ENCODE measurements at places on chromosomes 1 and 21.

DNA sequence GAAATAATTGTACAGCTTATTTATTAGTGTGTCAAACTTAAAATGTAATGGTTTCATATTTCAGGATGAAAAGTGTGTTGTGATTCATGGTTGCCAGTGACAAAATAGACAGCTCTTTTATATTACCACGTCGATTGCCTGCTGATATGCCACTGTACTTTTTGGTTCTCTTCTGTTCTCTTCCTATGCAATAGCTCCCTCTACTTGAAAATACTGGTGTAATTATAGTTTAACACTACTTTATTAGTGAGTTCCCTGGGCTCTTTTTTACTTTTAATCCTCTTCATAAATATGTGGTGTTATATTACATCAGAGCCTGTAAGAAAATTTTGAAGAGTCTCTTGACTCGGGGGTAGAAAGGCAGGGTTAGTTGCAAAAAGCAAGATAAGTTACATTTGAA is 111.3 kb downstream of the PATJ start:
- DNase-seq: no peak

GRCh38 chr1:29202053-29202452 is 20.4 kb upstream of the SRSF4 start:
- DNase-seq: no peak

DNA sequence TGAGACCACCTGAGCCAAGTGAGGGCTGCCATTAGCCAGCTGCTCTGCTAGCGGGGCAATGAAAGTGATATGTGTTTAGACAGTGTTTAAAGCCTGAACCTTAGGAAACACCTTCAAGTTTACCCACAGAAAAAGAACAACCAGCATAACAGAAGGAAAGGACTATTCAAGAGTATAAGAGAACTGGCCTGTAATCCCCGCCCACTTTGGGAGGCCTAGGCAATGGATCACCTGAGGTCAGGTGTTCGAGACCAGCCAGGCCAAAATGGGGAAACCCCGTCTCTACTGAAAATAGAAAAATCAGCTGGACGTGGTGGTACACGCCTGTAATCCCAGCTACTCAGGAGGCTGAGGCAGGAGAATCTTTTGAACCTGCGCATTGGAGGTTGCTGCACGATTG is 149.4 kb downstream of the PCP4 start:
- DNase-seq: no peak

DNA sequence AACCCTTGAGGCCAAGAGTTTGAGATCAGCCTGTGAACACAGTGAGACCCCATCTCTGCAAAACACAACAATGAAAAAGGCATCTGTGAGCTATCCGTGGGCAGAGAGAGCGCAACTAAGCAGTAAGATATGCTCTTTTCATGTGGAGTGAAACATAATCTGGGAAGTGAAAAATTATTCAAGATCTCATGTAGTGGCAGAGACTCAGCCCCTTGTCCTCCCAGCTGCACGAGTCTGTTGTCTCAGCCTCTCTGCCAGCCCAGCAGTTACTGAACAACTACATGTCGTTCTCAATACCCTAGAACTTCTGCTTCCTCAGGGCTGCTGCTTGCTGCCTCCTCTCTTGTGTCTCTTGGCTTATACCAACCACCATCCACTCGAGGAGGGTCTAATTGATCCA is 61.3 kb upstream of the WDR26 start:
- no peak for DNase-seq

DNA sequence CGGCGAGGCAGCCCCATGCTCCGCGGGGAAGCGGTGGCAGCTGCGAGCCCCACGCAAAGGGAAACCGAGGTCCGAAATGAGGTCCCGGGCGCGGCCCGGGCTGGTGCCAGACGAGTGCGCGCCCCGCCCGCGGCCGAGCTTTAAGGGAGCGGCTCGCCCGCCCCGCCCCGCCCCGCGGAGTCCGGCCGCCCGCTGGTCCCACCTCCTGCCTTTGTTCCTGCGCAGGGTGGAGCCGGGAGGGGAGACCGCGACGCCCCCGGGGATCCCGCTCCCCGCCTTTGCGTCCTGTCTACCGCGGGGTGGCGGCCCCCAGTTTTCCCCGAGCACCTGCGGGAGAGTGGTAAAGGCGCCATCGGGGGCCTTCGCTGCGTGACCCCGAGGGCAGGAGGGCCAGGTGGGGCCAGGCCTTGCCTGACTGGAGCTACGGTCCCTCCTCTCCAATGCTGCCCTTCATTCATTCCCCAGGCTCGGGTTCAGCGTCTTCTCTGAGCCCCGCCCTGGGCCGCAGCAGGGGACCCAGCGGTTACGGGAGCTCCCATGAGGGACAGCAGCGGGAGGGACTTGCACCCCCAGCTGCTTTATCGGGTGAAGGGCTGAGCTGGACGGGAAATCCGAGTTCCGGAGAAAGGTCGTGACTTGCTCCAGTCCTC is at the start of gene HES2:
HES2 (minus strand) TSS at position 116 of the 650 bp plus-strand sequence; CDS start at position 17, 99 bp downstream.
- no peak for DNase-seq

DNA sequence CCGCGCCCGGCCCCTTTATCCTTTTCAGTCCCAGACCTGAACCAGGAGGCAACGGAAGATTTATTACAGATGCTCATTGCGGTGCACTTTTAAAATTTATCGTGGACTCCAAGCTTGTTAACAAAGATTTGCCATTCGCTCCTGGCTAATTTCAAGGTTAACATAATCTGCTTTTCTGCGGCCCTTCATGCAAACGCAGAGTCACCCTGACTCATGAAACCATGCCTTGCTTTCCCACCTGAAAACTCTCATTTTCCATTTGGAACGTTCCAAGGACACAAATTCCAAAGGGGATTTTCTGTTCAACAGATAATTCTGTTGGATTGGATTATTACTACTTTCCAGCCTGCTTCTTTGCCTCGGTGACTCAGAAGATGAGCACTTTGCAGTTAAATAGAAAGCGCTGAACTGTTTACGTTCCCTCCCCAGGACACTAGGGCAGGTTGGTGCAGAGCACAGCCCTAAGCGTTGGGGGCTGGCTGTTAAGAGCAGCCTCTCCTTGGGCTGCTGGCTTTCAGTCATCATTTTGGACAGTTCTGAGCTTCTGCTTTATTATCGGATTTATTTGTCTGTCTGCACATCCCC is 51.1 kb downstream of the CD247 start:
- no peak for DNase-seq

DNA sequence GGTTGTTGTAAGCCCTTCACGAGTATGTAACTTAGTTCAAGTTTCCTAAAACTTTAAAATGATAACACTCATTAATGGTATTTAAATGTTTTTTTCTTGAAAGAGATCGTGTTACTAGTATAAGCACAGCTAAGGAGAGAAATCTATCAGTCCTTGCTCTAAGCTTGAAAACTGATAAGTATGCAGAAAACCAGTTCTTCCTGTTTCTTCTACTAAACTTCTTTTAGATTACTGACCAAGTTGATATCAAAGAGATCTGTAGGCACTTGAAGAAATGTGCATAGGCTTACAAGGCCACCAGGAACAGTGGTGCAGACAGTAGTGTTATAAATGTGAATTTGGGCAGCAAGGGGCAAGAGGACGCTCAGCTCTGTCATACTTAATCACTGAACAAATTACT is 3.9 kb downstream of the EFCAB14 start:
- DNase-seq: no peak

DNA sequence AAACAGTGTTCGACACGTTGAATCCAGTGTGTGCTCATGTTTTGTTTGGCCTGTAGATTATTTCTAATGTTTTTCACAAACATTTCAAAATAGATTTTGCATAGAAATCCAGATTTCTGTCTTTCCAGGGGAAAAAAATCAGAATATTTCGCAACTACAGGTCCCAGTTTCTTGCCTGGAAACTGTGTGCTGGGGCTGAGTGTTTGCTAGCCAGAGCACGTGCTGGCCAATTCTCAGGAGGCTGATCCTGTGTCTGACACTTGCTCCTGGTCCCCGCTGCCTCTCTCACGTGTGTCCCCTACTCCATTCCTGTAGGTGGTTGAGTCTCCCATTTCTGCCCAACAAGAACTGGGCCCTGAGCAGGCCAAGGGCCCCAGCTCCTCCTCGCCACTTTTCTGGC is 2.4 kb downstream of the MAB21L3 start:
- DNase-seq: no peak

GRCh38 chr1:32201011-32201855 is 838 bp downstream of the CCDC28B start:
- peak; percentile 23 for DNase-seq

- no peak for DNase-seq
These were observed 295.4 kb downstream of the CTH start for GRCh38 chr1:70706381-70707037.

DNA sequence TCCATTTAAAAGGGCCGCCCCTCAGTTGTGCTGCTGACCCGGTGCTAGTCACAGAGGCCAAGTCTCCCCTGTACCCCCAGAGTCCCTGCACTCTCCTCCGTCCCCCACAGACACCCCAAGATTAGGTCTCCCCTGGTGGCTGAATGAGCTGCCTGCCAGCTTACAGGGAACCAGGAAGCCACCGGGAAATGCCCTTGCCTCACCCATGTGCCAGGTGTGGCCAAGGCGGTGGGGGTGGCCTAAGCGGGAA is 32.7 kb downstream of the HSPG2 start:
- DNase-seq: no peak

DNA sequence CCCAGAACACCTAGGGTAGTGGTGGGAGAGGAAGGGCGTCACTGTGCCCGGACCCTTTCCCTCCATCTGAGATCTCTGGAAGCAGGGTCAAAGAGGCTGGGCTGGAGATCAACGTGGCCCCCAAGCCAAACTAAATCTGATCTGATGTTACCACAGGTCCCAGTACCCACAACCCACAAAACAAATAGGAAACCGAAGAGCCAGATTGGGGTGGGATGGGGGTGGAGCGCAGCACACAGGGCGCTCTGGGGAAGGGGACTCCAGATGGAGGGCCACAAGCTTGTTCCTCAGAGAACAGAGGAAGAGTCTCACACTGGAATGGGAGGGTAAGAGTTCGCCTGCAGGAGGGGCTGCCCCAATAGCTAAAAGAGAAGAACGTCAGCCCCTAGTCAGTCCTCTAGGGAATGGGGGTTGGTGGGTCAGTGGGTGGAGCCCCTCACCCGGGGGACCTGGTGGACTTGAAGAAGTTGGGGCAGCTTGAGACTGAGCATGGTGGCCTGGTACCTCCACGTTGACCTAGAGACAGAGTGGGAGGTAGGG is 1.5 kb downstream of the PAQR6 start:
- no peak for DNase-seq

- DNase-seq: no peak
These were observed 22.5 kb upstream of the PWP2 start for GRCh38 chr21:44084496-44085241.

DNA sequence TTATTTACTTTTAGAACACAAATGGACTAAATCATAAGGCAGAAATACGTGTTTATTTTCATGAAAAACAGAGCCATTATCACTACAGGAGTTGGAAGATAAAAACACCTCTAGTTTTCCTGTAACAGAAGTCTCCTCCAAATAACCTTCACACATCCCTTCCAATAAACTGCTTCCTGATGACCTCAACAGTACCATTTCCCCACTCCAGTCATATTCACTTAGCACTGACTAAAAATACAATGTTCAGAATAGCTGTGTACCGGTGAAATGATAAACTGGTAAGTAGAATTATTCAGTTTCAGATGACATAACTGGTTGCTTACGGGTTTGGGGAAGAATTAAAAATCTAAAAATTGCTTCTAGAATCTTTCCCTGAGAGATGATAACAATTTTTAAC is 137.9 kb downstream of the DENND1B start:
- no peak for DNase-seq

DNA sequence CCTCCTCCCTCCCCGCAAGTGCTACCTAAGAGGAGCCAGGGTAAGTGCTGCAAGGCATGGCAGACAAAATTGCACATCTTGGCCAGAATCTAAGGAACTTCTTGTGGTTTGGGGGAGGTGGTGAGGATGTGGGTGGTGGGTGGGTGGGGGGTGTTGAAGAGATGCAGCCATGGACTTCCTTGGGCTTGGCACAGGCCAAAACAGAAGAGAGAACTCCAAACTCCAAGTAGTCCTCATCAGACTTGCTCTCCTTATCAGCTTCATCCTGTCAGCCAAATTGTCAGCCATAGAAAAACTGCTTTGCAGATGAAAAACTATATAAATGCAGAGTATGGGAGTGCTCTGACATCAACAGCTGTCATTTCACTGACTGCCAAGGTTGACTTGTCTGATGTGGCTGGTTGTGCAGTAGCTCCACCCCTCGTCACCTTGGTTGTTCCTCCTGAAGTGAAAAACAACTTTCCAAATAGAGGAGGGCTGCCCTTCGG is 7.1 kb downstream of the AMIGO1 start:
- DNase-seq: no peak

- DNase-seq: no peak
These were observed 373.0 kb upstream of the ADAMTS5 start for GRCh38 chr21:27339902-27340301.

- DNase-seq: no peak
These were observed 8.0 kb upstream of the MEX3A start for GRCh38 chr1:156090138-156090839.

GRCh38 chr1:22491995-22492715 is 40.5 kb downstream of the ZBTB40 start:
- DNase-seq: no peak

DNA sequence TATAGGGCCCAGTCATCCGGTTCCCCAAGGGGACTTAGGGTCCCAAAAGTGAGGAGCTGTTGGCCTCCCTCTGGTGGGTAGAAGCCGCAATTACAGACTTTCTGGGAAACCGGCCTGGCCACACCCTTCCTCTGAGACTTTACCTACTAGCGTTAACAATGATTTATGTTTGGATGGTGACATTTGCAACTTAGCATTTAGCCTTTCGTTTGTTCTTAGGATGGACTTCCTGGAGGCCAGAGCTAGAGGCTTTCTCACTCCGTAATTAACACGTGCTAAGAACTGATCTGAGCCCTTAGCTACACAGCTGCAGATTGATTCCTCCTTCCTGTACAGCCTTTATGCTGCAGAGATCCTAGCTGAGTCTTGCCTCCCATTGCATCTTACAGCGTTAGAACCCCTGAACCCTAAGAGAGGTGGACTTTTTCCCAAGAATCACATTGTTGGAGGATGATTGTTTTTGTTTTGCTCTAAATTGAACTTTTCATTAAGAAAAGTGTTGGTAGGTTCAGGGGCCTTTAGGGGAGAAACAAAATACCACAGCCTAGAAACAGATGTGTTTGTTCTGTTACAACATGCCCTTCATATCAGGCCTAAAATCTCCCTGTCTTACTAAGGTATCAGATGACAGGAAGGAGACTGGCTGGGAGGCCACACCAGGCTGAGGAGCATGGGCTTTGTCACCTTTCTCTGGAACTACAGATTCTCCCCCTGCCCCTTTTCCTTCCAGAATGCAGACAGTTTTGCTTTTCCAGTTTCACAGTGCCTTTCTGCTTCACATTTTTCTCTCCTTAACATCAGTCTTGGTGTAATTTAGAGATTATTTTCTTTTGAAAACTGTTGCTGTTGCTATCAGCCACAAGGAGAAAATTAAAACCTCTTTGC is 1.9 kb downstream of the S100A11 start:
- no peak for DNase-seq

Measured in esophagus squamous epithelium (tissue), 5 donors.